ENCODE measurements at places on chromosomes 4 and X. TPM values are rescaled to one million over a fixed set of nuclear protein-coding genes. Genes with fewer than 3 reads are reported as not detected.

PNCK gene
- 0.61 TPM for polyA plus RNA-seq

NSD2 gene
- polyA plus RNA-seq: 78.2 TPM

DNA sequence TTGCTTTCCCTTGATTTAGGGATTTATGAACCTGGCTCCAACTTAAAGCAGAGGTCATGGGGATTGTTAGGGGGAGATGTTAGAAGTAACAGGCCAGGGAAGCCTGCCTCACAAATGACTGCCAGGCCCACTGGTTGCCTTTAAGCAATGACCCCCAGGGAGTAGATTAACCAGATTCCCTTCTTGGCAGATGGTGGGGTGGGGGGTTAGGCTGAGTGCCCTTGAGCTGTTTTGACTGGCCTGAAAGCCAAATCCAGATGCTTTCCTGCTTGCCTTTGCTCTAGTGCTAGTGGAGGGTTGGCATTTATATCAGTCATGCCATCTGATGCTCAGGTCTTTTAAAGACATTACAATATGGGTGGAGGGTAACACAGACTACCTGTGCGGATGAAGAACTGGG, 128.1 kb downstream of the TMEM164 start:
- DNase-seq: no peak

FATE1 gene
- 0.24 TPM for polyA plus RNA-seq
